Sciatic nerve (tissue), 2 donors: ENCODE measurements at places on chromosomes 1 and 21.

DNA sequence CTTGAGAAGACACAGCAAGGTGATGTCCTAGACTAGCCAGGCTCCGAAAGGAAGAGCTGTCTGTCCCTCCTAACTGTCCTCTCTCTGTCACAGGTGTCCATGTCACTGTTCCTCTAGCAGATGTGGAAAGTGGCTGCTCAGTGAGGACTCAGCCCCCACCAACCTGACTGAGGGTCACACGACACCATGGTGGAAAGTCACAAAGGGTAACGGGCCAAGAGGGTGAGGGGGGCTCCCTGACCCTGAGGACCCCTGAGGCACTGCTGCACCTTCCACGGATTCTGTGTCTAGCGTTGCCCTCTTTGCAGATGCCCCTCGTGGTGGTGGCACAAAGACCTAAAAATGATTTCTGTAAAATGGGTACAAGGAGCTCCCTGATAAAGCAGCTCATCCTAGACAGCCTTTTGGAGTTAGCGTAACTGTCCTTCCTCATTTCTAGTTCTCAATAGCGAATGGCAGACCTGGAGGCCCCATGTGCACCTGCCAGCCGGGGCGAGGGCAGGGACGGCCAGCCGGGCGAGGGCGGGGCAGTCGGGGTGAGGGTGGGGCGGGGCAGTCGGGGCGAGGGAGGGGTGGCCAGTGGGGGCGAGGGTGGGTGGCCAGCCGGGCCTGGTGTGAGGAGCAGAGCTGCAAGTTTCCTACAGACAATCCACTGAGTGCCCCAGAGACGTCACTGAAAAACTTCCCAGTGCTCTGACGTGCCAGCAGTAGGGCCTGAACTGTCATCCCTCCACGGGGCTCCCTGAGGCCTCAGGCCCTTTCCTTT lies 23.4 kb downstream of the POFUT2 start:
- DNase-seq, result no peak

DNA sequence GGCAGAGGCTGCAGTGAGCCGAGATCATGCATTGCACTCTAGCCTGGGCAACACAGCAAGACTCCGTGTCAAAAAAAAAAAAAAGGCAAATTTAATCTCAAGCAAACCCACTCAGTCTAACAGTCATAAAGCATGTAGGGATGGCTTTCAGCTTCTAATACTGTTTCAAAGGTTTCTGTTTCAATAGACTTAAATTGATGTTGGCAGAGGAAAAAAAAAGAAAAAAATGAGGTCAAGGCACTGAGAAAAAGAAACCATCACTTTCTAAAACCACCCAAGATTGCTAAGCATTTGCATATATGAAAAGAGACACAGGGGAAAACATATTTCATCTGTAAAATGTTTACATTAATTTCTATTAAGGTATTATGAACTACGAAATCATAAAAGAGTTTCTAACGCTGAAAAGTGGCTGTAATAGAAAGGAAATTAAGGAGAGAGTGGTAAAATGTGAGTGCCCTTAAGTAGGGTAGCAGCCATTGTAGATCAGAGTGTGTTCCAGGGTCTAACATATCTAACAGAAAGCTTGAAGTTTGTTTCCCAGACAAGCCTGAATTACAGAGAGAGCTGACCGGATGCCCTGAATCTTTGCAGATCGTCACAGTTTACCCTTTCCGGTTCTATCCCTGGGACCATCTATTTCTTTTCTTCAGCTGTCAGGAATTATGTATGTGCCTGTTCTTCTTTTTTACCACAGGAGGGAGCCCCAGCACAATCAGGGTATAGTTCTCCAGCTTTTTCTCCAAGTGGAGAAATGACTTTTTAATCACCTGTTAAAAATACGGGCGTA lies 70.0 kb downstream of the PLD5 start:
- no peak for DNase-seq

DNA sequence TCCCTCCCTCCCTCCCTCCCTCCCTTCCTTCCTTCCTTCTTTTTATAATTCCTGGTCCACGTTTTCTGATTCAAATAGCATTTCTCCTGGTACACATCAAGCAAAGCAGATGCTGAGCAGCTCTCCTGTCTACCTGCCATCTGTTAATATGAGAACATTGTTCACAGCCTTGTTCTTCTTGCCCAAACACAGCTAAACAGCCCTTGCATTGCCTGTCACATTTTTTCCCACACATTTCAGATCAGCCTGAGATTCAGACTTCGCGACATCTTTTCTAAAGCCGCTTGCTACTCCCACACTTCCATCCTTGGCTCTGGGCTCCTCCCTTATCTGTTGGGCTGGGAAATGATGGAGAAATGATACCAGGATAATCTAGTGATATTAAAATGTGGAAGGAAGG lies 200.5 kb downstream of the PCP4 start:
- DNase-seq, result no peak

DNA sequence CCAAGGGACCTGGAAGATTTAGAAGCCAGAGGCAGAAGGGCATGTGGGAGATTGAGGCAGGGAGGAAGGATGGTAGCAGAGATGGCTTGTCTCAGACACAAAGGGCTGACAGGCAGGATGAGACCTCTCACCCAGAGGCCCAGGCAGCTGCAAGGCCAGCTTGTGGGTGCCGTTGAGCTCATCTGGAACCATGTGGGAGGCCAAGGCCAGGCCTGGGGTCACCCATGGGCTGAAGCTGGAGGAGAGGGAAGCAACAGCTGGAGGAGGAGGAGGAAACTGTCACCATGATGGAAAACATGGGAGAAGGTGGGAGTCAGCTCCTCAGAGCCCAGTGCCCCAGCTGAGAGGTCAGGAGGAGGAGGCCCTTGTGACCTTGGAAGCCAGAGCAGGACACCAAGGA lies 6.4 kb downstream of the CRABP2 start:
- DNase-seq, result no peak

GRCh38 chr1:56585985-56586384 lies 6.6 kb upstream of the PLPP3 start:
- no peak for DNase-seq
